ENCODE measurements at places on chromosomes 3 and 15.

DNA sequence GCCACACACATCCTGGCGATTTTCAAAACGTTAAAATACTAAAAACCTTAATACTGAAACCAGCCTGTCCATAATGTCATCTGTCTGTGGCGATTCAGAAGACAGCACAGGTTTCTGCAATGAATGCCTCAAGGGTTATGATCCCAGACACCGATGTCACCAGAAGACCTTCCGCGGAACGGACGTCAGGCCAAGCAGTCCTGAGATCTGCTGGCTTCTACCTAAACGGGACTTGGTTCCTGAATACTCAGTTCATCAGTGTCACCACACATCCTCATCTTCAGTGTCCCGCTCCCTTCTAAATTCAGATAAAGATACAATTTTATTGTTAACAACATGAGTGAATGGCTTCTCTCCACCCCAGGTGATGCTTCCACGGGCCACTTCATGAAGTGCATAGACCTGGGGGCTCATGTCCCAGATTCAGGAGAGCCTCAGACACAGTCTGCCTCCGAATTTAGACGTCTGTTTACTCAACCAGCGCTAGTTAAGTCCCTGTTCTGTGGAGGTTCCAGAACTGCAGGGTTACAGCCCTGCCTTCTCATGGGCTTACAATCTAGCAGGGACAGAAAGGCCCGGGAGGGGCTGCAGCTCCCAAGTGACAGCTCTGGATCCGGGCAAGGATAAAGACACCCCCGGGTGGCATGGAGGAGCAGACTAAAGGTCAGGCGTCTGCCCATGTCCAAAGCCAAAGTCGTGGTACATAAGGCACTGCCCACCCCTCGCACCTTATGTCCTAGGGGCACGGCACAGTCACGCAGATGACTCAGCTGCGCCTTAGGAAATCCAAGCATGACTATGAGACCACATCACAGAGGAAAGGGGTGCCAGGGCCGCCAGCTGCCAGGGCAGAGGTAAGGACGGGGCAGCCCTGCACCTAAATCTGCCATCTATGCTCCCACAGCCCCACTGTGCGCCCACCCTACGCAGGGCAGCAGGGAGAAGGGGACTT, 75.9 kb downstream of the VGLL4 start:
- no peak for DNase-seq

DNA sequence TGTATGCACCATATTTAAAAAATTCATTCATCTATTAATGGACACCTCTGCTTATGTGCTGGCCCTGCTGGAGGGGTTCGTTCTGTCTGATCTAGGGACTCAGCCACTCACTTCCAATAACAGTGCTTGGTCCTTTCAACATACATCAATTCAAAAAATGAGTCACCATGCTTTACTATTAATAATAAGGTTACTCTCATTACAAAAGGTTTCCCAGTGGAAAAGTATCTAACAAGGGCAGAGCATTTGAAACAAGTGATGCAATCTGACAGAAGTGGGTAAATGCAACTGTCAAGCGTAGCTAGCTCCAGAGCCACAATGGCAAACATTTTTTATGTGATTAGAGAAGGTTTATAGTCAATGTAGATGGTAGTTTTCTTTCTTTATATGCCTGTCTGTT, 67.9 kb upstream of the TNIK start:
- DNase-seq = no peak

DNA sequence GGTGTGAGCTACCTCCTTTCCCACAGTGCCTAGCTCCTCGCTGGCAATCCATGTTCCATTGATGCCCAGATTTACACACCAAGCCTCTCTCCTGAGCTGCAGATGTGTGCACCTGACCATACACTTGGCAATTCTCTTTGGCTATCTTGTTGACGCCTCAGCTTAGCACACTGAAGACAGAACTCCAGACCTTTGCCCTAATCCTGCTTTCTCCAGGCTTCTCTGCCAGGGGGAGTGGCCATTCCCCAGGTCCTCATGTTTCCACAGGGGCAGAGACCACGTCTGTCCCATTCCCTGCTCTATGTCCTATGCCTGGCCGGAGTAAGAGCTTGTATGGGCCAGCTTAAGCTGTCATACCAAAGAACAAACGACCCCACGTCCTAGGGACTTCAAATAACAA, 30.2 kb upstream of the ALDH1L1 start:
- no peak for DNase-seq

GRCh38 chr3:66133853-66134445, 86.9 kb upstream of the SLC25A26 start:
- DNase-seq = no peak

GRCh38 chr15:62847900-62848489, 194.6 kb upstream of the TPM1 start:
- DNase-seq = peak; percentile 67

DNA sequence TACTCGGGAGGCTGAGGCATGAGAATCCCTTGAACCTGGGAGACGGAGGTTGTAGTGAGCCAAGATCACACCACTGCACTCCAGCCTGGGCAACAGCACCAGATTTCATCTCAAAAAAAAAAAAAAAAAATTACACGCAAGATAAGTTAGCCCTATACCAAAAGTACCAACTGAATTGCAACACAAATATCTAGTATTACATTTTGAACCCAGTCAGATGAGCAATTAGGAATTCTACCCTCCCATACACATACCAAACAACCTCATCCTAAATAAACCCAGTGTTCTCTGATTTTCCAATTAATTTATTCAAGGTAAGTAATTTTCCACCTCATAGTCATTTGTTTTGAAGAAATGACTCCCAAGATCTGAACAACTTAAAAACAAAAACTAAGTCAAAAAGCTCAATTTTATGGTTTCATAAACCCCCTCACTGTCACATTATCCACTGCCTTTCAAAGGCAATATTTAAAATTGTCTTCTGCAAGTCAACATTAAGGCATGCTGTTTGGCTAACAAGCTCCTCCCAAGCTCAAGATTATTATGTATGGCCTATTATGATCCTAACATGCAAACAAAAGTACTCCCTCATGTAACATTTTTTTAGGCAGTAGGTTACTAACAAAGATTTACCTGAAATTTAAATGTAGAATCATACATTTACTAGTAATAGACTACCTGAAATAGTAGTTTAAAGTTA, 4.5 kb downstream of the RAF1 start:
- no peak for DNase-seq

- DNase-seq = no peak
These were observed 374.7 kb upstream of the TPRG1 start for GRCh38 chr3:188797045-188797444.

DNA sequence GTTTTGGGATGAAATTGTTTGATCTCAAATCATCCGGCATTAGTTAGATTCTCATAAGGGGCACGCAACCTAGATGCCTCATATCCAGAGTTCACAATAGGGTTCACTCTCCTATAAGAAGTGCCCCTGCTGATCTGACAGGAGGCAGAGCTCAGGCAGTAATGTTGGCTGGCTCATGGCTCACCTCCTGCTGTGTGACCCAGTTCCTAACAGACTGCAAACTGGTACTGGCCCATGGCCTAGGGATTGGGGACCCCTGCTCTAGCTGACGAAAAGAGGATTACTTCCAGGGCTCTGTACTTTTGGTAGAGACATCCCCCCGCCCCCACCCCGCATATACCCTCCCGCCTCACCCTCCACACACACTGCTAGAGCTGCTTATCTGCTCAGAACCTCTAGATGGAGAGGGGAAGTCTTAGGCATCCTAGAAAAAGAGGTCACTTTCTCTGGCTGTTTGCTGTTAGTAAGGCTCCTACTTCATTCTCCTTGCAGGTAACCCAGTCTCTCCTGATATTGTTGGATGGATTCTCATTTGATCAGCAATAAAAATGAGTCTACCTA, 923.1 kb downstream of the CADM2 start:
- no peak for DNase-seq

DNA sequence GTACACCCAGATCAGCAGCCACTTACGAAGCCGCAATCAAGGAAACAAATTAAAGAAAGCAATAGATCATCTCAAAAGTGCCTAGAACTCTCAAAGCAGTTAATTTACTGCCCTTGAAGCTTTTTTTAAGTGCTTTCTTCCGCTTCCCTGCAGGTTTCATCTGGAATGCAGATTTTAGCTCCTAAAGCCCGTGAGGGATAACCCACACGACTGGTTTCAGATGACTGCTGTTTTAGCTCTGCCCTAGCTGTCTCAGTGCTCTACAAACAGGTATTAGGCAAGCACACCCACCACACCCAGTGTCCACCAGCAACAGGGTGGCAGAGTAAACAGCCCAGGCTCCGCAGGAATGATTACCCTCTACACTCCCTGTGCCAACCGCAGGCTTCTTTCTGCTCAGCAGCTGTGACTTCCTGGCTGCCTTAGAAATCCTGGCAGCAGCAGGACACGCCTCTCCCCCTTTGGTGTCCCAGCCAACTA, 126.0 kb downstream of the FMN1 start:
- no peak for DNase-seq

GRCh38 chr3:134337511-134338200, 36.6 kb downstream of the AMOTL2 start:
- DNase-seq = no peak

GRCh38 chr3:25594007-25594502, 70.7 kb downstream of the TOP2B start:
- DNase-seq = peak; percentile 57

DNA sequence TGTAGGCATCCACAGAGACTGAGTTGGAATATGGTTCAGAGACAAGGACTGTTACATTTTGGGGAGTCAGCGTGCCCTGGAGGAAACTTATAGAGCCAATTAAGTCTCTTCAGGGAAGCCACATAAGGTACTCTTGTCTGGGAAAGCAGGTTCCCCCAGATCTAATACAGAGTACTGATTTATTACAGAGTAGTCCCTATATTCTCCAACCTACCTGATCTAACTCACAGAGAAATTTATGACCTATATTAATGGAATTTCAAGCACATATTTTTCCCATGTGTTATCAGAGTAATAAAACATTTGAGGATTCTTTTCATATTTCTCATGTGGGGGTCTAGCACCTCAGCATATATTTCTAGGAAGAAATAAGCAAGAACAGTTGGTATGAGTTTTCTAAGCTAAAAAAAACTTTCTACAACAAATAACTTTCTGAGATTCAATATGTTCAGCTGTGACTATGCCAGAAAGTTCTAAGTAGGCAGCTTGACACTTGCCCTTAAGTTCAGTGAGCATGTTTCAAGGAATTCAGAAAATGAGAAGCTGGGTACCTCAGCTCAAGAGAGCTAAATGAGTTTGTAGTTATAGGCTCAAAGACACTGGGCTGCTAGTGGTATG, 75.3 kb upstream of the COL8A1 start:
- DNase-seq = no peak

DNA sequence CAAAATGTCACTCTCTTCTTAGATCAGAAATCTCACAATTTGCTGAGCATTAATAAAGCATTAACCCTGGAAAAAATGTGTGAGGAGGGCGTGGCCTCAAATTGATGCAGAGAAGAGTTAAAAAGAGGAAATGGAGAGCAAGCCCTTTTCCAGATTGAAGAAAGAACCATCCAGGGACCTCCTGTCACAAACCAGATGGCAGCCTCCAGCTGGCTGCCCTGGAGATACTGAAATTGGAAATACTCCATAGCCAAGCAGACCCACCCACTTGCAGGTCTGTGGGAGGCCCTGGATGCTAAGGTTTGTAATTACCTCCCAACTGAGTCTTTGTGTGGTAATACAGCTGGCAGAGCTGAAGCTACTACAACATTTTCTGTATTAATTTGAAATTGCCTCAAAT, 214.9 kb downstream of the IL20RB start:
- DNase-seq = no peak

GRCh38 chr3:79027593-79027992, 740.2 kb downstream of the ROBO1 start:
- no peak for DNase-seq

- DNase-seq = no peak
These were observed 59.3 kb upstream of the CCNL1 start for GRCh38 chr3:157219215-157219614.

- no peak for DNase-seq
These were observed 92.8 kb upstream of the BCL6 start for GRCh38 chr3:187838016-187838540.

DNA sequence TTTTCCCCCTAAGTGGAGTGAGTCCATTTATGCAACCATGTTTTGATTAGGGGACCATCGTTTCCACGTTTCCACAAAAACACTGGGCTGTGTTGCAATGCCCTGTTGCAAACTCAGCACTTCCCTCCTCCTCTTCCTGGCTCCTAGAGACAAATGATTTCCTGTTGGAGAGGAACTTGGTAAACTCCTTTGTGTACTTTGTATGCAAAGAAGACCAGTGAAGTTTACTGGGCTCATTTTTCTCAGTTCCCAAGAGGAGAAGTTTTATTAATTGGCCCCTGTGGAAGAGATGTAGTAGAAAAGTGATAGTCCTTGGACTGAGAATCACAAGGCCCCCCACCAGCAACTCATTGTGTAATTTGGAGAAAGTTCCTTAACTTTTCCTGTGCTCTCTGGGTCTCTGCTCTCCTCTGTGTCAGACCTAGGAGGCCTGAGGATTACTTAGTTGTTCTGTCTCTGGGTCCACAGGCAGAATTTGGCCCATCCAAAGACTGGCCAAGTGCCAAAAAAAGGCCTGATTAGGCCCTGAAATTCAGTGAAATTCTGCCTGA, 95.0 kb downstream of the ATG7 start:
- peak; percentile 62 for DNase-seq

- DNase-seq = no peak
These were observed 10.7 kb upstream of the BBX start for GRCh38 chr3:107512108-107512507.

DNA sequence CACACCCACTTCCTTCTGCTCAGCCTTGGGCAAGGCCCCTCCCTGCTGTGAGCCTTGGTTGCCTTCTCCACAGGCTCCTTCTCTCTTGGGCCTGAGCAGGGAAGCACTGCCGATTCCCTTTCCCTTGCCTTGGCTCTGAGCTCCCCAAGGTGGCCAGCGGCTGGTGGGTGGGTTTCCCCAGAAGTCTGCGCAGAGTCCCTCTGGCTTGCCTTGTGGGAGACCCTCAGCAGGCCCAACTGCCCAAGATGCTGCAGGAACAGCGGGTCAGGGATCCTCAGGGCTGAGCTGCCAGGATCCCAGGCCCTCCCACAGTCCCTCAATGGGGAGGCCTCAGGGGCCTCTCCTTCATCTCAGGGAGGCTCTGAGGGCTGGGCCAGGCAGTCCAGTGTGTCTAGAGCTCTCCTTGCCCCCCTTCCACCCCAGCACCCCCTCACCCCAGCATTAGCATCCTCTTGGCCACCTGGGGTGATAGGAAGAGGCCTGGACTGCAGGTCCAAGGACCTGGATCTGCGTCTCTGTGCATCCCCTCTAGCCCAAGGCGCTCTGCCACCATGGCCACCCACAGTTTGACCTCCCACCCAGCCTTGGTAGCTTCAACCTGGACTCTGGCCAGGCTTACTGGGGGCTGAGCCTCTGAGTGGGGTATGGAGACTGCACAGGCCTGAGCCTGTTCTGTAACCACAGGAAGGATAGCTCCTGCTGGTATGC, 68.6 kb downstream of the EXOG start:
- DNase-seq = no peak

GRCh38 chr3:52492059-52492458, 3.1 kb upstream of the STAB1 start:
- no peak for DNase-seq

- peak; percentile 21 for DNase-seq
These were observed 99.2 kb downstream of the CEMIP start for GRCh38 chr15:80878242-80878866.

GRCh38 chr3:60169755-60170154, 1081.5 kb downstream of the FHIT start:
- DNase-seq = no peak
